ENCODE measurements at places on chromosomes 3 and 15.

DNA sequence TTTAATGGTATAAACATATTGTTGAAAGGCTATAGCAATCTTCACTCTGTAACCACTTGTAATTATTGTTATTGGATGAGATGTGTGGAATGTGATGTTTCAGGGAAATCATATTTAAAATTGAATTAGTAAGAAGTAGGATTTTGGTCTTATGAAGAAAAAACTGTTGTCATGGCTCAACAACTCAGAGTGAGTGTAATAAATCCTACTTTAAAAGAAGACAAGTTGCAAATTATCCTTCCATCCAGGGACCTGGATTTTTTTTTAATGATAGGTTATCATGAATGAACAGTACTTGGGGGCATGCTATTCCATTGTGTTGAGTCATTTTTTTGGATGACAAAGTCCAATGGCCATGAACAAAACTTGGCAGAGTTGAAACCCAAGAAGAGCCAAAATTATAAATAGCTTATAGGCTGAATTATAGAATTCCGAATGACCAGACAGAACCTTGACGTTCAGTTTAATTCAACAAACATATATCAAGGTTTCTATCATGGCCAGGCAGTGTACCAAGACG lies 625.5 kb upstream of the ZNF717 start:
- DNase-seq = no peak

DNA sequence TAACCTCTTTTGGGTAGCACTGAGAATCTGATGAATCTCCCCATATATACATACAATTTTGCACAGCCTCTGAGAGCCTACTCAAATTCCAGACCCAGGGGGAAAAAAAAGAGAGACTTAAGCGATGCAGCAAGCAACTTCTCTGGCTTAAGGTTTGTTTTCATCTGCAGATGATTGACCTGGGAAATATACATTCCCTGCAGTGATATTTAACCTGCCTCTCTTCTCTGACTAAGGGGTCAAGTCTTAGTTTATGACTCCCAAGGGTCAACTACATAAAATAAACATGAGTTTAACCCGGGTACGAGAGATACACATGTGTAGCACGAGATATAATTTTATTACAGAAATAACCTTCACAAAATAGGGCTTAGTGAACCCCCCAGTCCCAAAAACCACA lies 737.8 kb downstream of the TUSC7 start:
- DNase-seq = no peak

- DNase-seq = no peak
Observed at GRCh38 chr3:10911350-10912002, 81.1 kb upstream of the SLC6A1 start.

- no peak for DNase-seq
Observed at GRCh38 chr3:186620213-186621092, 7.6 kb downstream of the AHSG start.

- no peak for DNase-seq
Observed at GRCh38 chr3:61981060-61981459, 392.3 kb downstream of the FEZF2 start.

GRCh38 chr3:70930066-70930465 lies 617.6 kb upstream of the MDFIC2 start:
- no peak for DNase-seq

DNA sequence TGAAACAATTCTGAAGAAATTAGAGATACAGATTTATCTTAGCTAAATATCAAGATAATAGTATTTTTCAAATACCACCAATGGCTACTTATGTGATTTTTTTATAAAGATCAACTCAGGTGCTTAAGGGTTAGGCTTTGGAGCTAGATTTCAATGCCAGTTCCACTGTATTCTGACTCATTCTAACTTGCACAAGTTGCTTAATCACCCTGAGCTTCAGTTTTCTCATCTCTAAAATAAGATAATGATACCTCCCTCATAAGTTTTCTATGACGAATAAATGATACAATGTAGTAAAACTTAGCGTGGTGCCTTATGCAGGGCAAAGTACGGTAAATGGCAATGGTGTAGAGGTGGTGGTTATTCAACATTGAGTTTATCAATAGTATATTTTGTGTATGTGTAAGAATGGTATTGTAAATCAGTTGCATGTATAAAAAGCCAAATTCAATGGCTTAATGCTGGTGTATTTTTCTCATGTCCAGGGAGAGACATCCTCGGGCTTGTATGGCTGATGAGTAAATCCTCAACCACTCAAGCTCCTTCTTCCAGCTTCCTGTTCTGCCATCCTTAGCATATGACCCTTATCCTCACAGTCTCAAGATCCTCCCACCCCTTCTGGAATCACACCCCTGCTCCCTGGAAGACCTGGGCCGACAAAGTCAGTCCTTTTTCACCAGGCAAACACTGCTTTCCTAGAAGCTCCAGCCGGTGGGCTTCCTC lies 505.9 kb upstream of the CFAP20DC start:
- no peak for DNase-seq

- DNase-seq = no peak
Observed at GRCh38 chr3:197392961-197393360, 94.5 kb upstream of the DLG1 start.

DNA sequence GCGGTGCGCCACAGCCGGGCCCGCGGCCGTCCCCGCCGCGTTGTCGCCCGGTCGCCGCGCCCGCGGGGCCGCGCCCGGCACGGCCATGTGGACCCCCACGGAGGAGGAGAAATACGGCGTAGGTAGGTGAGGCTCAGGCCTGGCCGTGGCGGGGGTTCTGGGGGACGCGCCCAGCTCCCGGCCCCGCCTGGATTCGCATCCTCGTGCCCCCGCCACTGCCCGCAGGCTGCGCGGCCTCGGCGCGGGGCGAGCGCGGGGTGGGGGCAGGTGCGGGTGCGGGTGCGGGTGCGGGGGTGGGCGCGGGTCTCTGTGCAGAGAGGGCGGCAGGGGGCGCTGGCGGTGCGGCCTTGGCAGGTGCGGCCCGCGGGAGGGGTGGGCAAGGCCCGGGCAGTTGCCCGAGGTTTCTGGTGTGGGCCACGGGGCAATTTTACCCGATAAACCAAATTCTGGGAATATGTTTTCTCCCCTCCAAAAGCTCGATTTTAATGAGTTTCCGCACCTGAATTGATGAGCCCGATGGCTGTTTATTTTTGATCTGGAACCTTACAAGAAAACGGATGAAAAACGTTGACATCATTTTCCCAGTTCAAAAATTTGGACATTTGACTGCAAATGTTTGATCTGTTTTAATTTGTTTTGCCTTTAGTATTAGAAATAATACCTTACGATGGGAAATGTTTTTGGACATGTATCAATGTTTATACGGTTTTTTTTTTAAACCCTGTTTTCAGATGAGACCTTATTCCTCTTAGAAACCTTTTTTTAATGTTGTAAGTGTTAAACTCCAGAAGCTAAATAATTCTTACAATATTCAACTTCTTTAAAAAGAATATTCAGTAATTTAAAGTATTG lies 678 bp downstream of the DOCK3 start:
- no peak for DNase-seq

Data from HT-29 (cell line).